ENCODE measurements at places on chromosomes 2 and 18.

- no peak for DNase-seq
Observed at GRCh38 chr2:65281627-65282351, 54.2 kb downstream of the ACTR2 start.

- no peak for DNase-seq
Observed at GRCh38 chr2:117087535-117088291, 726.8 kb upstream of the DDX18 start.

DNA sequence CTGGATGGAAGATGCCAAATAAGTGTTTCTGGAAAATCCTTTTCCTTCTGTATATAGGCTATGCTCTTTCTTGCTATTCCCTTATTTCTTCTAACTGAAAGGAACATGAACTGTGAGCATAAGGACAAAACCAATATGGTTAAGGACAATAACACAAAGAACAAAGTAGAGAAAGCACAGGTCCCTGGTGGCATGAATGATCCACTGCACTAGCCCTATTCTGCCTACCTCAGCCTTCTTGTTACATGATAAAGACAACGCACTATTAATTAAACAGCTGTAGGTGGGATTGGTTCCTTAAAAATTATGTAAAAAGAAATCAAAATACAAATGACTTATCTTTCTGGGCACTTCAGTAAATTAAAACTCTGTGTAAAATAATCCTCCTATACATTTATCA, 1.9 kb upstream of the WDR75 start:
- no peak for DNase-seq

- no peak for DNase-seq
Observed at GRCh38 chr2:6653281-6653750, 212.4 kb downstream of the CMPK2 start.

GRCh38 chr2:30566631-30567030, 119.6 kb downstream of the LCLAT1 start:
- no peak for DNase-seq

- no peak for DNase-seq
Observed at GRCh38 chr2:149456285-149456684, 125.9 kb downstream of the LYPD6 start.

GRCh38 chr2:192091476-192091875, 103.3 kb downstream of the TMEFF2 start:
- DNase-seq = no peak

- no peak for DNase-seq
Observed at GRCh38 chr2:46812361-46813019, 103.1 kb downstream of the MCFD2 start.

GRCh38 chr2:130259594-130259993, 61.4 kb upstream of the TUBA3E start:
- no peak for DNase-seq

- no peak for DNase-seq
Observed at GRCh38 chr2:168084288-168084687, 163.1 kb downstream of the STK39 start.

DNA sequence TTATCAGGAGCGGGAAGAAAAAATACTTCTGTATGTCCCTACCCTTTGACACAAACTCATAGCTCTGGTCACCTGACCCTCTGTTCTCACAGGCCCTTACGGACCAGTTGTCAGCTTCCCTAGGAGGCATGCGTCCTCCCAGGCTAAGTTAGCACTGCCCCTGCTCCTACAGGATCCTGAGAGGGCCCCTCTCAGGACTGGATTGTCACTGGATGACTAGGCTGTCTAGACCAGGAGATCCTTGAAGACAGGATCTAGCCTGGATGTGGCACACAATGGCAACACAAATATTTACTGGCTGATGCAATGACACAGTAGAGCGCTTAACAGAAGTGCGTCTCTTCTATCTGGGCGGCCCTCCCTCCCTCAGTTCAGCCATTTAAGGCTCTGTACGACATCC, 7.7 kb downstream of the FAM228A start:
- DNase-seq = no peak

DNA sequence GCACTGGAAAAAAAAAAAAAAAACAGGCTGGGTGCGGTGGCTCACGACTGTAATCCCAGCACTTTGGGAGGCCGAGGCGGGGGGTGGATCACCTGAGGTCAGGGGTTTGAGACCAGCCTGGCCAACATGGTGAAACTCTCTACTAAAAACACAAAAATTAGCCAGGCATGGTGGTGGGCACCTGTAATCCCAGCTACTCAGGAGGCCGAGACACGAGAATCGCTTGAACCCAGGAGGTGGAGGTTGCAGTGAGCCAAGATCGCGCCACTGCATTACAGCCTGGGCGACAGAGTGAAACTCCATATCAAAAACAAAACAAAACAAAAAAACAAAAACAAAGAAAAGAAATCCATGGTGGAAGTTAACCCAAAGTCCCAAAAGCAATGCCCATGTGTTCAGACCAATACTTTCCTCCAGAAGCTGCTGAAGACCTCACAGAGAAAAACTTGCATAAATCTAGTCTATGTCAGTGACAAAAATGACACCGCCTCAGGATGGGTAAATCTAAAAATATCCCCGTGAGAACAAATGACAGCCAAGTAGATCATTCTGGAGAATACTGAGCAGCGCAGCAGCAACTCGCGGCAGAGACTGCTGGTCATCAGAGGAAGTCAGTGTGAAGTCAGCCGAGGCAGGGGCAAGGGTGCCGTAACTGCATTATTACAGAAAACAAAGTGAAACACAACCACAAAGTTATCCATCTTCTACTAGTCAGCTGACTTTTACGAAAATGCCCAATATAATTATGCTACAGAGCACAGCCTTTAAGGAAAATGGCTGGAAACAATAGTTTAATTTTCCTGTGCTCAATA, 41.0 kb downstream of the LPIN2 start:
- no peak for DNase-seq

DNA sequence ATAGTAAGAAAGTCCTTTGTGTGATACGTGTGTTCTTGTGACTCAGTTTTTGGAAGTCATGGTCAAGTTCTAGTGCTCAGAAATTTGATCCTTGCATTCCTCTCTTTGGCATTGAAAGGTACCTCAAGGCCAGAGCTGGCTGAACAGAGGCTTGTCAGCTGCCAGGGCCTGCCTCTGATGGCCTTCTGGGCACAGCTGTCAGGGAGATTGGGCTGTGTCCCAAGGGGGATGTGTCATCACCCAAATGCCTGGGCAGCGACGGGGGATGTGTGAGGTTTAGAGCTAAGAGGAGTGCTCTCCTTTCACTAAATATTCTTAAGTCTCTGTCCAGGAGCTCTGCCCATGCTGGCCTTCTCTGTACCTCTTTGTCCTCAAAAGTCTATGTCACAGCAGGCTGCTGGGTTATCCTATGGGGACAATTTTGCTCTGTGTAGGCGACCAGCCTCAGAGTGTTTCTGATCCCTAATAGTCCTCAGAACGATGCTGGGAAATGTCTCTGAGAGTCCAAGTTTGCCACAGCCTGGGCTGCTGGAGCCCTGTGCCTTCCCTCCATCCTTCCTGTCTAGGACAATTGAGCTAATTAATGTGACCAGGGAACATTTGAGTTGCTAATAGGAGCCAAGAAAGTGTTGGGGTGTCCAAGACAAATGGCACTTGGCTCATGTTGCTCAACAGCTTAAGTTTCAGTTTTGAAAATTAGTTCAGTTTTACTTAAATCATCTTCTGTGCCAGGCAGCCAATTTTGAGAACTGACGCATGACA, 115.4 kb upstream of the ZNF521 start:
- DNase-seq = no peak

DNA sequence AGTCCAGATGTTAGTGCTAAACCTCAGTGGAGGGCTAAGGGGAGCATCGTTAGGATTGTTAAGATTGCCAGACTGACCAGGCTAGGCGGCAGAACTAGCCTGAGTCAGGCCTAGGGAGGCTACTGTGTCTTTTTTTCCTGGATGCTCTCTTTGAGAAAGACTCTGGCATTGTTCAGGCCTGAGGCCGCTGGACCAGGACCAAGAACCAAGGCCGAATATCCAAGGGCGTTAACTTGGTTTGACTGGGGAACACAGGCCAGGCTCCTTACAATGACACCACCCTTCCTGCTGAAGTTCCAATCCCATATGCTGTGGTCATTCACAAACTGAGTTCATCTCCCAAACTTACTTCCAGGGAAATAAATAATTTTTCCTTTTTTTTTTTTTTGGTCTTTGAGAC, 10.6 kb downstream of the HTRA2 start:
- DNase-seq = no peak

DNA sequence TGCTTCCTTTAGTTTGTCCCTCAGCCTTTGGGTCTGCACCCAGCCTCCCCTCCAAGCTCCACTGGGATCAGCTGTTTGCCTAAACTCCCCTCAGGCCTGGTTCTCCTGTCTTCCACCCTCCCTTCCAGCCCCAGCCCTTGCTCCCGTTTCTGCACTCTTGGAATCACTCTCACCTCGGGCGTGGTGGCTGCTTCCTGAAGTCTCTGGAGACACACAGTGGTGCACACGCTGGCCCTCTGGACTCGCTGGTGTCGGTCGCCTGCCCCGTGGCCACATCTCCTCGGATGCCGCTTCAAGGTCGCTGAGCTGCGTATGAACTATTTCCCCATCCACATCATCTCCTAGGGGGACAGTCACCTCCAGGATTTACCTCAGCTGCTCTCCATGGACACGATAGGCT, 46.3 kb downstream of the PSMG2 start:
- DNase-seq = no peak

Data from T47D (cell line).